NCI-H187 (cell line): ENCODE measurements at places on chromosomes 3 and 15.

DNA sequence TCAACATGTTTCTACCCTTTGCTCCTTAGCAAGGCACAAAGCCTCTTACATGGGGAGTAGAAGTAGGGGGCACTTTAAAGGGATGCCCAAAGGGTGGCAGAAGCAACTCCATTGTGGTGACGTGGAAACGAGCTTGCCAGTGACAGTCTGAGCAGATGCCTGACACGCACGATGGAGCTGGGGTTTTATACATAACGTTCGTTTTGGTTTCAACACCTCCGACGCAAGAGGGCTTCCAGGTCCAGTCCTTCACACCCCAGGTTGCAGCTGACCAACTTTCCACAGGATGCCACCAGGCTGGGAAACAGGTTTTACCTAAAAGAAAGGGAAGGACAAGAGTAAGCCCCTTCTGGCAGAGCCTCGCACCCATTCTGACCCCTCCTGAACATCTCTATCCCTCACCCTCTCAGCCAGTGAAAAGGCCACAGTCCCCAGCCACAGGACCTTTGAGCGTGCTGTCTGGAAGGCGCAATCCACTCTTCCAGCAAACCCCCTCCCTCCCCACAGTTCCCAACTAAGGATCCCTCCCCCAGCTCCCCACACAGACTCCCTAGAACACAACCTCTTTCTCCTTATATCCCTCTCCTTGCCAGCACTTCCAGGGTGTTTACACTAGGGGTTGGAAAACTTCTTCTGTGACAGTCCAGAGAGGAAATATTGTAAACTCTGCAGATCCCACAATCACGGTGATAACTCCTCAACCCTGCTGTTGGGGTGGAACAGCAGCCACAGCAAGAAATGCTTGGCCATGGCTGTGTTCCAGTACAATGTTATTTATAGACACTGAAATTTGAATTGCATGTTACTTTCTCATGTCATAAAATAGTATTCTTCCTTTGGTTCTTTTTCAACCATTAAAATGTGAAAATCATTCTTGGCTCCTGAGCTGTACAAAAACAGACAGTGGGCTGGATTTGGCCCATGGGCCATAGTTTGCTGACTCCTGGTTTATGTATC lies 36.2 kb downstream of the FAM174B start:
- DNase-seq: no peak

DNA sequence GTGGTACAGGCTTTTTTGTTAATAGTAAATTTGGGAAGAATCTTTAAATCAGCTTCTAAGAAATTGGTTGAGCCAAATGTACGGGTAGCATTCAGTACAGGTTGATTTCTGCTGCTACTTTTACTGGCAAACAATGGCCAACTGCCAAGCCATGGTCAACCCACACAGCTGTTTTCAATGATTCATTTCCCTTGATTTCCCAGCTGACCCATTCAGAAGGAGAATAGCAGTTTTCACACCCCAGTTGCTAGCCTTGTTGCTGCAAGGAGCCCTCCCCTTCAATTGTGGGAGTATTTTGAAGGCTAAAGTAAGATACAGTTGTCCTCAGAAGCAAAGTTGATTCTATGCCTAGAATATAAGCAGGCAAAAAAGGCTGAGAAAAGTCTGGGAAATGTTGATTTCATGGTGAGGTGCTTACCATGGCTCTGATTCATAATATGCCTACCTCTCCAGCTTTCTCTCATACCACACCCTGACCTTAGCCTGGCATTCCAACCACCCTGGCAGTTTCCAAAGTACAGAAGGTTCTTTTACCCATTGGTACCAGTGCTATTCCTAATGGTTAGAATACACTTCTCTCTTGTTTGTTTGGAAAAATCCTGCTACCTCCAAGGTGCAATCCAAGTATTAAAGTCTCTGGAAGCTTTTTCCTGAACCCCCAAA lies 320.3 kb upstream of the TGFBR2 start:
- no peak for DNase-seq

GRCh38 chr15:64507293-64507802 lies 47.0 kb downstream of the ZNF609 start:
- DNase-seq: peak; percentile 29

- peak; percentile 54 for DNase-seq
These were observed 70.8 kb upstream of the ZBTB20 start for GRCh38 chr3:115217678-115218451.

DNA sequence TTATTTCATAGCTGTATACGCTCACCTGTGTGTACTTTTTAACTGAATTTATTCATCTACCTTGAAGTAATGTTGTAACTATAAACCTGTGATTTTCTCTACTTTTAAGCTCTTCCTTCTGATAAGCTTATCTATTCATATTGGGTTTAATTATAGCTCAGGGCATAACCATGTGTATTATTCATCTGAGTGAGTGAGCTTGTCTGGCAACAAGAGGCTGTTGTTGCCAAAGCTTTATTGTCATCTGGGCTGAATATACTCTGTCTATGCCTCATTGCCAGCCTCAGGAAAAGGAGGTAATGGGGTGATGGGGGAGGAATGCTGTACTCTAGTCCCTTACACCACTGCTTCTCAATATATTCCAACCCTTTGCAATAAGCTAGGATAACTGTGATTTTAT lies 292.4 kb downstream of the UBE2E2 start:
- no peak for DNase-seq

GRCh38 chr3:3027976-3028567 lies 82.1 kb downstream of the IL5RA start:
- DNase-seq: no peak

GRCh38 chr15:98547741-98548138 lies 100.6 kb upstream of the IGF1R start:
- DNase-seq: no peak

- DNase-seq: no peak
These were observed 30.2 kb downstream of the TTBK2 start for GRCh38 chr15:42890161-42890913.

DNA sequence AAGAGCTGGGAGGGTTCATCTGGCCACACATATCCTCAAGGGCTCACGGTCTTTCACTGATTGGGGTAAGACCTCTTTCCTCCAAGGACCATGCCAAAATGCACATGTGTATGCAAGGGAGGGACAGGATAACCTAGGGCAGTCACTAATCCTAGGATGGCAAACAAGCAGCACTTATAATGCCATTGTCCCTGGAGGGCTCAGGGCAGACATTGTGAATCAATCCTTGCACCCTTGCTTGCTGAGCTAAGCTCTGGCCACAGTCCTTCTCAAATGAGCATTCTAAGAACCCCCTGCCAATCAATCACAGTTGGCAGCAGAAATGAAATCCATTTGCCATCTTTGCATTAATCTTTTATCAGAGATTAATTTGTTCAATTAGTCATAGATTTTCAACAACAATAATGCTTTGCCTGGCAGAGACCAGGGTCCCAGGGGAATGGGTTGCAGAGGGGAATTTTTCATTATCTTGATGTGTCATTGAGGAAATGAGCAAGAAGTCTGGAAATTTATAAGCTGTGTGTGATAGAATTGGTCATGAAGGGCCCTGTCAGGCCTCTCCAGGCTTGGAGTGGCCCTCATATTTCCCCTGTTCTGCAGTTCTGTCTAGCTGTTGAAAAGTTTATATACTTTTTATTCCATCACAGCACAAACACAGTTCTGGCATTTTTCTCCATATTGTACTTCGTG lies 57.2 kb upstream of the KY start:
- DNase-seq: no peak

GRCh38 chr3:28940530-28940929 lies 340.3 kb upstream of the RBMS3 start:
- DNase-seq: no peak

GRCh38 chr3:22858486-22858885 lies 344.6 kb upstream of the UBE2E2 start:
- DNase-seq: no peak

- no peak for DNase-seq
These were observed 162.0 kb downstream of the KLF13 start for GRCh38 chr15:31488437-31489204.

DNA sequence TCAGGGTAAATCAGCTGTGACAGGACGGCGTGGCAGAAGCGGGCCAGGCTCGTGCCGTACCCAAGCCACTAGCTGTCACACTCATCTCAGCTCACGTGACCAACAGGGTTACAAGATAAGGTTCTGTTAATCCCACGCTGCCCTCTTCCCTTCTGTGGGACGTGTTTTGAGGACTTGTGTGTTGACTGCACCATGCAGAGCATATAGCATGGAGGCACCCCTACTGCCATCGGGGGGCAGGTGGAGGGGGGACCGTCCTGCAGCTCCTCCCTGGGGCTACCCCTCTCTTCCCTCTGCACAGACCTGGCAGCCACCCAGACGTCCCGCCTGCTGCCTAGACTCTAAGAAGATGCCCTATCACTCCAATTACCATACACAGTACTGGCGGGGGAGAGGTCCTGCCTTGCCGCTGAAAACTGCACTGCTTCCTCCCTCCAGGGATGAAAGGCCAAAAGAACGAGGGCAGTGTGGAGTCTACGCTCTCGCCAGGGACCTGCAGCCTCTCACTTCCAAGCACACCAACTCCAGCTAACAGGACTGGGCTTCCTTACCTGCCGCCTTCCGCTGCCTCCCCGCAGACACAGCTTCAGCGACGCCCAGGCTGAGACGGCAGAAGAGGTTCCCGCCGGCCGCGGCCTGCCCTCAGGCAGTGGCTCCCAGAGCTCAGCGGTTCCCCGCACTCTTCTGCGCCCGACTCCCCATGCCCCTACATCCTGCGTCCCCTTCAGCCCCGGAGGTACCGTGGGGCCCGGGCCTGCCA lies at the start of gene TNK2:
Gene TNK2 (minus strand): TSS at position 618 of the 760 bp plus-strand sequence. CDS start 19,963 bp downstream, outside the sequence.
- DNase-seq: no peak

DNA sequence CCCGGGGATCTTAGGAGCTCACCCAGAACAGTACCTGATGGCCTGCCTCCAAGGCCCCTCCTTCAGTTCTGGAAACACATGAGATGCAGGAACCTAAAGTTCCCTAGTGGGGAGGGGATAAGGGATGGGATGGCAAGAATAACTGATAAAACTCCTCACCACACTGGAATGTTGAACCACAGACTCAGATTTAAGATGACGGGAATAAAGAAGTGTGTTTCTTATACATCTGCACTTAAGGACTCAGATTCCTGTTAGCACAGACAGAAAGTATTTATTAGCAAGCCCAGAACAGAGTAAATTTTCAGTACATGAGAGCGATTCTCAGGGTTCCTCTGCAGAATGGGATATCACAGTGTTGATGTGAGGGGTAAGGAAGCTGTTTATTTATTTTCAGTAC lies 245.2 kb downstream of the TLE3 start:
- DNase-seq: no peak

DNA sequence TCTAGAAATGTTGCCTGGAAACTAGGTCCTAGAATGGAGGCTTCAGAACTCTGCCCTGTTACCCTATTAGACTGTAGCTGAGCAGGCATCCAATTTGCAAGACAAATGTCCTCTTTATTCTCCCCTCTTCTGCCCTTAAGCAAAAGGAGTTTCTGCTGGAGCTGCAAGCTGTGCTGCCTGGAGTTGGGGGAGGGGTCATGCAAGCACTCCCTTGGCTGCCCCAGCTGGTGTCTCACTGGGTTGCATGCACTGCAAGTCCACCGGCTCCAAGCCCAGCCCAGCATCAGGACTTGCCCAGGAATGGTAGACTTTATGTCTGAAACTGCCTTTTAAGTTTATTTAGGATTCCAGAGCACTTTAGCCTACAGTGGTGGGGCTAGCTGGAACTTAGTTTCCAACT lies 15.7 kb upstream of the RBP2 start:
- DNase-seq: no peak

- DNase-seq: no peak
These were observed 4.6 kb downstream of the IGDCC3 start for GRCh38 chr15:65373163-65373651.

DNA sequence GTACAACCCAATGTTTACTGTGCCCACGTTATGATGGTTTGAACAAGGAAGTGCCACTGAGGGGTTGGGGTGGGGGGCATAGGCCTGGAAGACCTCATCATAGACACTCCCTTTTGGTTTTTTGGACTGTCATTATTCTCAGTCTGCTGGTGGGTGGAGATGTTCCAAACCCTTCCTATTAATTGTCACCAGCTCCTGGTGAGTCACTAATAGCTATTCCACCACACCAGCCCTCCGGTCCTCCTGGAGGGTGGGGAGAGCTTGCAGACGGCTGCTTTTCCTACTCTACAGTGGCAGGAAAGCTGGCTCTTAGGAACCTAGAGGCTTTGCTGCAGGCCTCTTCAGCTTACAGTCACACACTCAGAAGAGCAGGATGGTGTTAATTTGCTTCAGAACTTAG lies 9.0 kb upstream of the COPG1 start:
- no peak for DNase-seq

- no peak for DNase-seq
These were observed 380.0 kb downstream of the PDCD6IP start for GRCh38 chr3:34178415-34178814.

DNA sequence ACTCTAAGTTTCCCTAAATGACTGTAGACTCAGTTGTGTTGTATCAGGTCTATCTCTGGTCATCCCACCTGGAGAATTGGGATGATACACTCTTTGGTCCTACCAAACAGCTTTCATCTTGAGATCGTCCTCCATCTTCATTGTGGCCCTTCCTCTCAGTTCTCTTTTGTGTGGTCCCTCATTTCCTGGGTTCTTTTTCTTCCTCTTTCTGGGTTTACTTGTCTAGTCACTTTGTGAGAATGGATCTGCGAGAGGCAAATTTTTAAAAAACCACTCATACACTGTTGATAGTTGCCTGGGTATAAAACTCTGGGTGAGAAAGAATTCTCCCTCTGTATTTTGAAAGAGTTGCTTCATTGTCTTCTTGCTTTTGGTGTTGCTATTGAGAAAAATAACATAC lies 6.0 kb upstream of the AMOTL2 start:
- no peak for DNase-seq

DNA sequence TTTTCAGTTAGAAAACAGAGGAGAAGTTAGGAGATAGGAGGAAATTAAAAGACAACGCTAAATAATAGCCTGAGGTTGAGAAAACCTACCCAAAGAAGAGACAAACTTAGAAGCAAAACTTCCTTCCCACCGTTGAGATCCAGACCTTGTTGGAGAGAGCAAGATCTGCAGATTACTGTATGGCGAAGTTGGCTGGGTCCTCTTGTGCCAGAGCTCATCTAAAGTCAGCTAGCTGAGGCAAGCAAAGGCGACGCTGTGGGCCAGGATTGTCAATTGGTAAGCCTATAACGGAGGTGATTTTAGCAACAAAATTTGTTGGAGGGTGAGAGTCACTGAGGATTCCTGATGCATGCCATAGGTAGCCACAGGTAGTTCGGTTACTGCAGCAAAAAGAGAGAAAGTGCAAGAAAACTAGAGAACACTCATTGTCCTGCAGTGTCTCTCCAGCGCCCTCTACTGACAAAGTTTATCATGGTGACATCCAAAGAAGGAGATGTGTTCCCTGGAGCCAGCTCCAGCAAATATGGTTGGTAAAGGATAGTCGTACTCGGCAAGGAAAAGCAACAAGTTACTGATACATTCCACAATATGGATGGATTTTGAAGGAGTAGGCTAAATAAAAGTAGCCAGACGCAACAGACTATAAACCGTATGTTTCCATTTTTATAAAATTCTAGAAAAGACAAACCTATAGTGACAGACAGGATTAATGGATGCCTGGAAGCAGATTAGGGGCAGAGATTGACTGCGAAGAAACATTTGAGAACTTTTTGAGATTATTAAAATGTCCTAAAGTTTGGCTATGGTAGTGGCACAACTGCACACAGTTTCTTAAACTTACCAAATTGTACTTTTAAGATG lies 9.8 kb upstream of the OR5K4 start:
- no peak for DNase-seq
